ENCODE measurements at places on chromosomes 5 and 9.

DNA sequence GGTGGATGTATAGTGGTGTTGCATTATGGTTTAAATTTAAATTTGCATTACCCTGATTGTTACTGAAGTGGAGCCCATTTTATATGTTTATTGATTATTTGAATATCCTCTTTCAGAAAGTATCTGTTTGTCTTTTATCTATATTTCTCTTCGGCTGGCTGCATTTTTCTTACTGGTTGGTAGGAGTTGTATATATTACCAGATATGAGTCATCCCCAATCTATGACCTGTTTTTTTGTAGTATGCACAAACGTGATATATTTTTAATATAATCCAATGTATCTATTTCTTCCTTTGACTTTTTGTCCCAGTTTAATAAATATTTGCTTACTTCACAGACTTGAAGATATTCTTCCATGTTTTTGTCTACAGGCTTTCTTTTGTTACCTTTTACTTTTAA, 29.3 kb upstream of the CAMK4 start:
- no peak for DNase-seq

DNA sequence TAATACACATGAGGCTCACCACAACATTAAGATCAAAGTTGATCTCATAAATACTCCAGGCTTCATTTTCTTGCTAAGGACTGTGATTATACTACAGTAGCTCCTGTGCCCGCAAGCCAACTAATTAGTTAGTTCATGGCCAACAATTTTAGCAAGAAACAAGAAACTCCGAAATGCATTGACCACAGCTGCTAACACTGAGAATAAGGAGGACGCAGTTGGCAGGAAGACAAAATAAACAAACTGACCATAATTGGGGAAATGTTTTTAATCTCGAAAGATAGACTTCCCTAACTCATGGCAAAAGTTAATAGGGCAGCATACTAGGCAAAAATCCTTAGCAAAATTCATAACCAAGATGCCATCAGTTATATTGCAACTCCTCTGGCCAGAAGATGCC, 115.5 kb upstream of the SPEF2 start:
- no peak for DNase-seq

DNA sequence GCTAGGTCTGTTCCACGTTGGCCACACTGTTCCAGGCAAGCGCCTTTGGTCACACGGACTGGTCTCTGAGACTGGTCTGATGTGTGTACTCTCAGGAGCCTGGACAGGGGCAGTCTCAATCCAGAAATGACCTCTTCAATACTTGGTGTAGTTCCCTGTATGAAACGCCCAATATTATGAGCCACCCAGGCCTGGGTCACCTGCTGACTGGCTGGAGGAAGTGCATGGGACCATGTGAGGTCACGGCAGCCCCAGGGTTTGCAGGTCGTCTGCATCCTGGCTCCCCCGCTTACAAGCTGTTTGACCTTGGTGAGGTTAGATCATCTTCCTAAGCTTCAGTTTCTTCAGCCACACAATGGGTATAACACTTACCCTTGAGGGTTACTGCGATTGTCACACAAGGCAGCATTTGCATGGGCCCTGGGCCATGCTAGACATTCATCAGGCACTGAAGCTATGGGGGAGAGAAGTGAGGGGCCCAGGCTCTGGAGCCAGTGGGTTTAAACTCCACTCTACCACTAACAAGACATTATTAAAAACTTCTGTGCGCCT, 5.2 kb upstream of the GRHPR start:
- no peak for DNase-seq

GRCh38 chr5:100188778-100189177, 346.4 kb upstream of the FAM174A start:
- no peak for DNase-seq

- DNase-seq: no peak
These were observed 22.1 kb upstream of the FRMD3 start for GRCh38 chr9:83560169-83560826.

DNA sequence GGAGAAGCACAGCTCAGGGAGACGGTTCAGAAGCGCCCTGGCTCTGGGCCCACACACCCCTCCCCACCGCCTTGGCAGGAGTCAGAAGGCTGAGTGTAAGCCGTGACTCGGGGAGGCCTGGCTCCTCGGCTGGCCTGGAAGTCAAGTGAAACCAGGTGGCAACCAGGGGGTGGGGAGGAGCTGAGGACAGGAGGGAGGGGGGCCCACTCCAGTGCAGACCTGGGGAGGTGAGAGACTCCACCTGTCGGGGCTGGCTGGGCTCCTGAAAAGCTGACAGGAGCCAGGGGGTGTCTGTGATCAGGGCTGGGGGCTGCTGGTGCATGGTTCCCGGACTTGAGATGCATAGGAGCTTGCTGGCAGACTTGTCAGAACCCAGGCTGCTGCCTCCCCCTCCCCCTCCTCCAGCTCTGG, 150.2 kb upstream of the PHYKPL start:
- DNase-seq: no peak
